GM13976 (cell line): ENCODE measurements at places on chromosomes 2 and 18.

- no peak for DNase-seq
Measured at GRCh38 chr18:59238385-59238784, 18.4 kb downstream of the GRP start.

DNA sequence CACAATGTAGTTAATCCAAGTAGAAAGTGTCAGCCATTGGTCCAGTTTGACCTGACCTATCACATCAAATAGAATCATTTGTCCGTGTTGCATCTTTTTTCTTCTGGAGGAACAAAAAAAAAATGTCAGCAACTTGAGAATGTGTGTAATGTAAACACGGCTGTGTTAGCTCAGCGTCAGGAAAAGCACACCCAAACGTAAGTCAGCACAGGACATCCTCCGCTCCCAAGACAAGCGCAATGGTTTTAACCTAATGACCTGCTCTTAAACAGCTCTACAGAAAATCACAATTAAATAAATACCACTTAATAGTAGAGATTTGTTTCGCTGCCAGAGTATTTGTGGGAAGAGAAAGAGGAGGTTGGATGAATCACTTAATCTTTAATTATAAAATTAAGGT, 59.4 kb downstream of the OSR1 start:
- DNase-seq = no peak

DNA sequence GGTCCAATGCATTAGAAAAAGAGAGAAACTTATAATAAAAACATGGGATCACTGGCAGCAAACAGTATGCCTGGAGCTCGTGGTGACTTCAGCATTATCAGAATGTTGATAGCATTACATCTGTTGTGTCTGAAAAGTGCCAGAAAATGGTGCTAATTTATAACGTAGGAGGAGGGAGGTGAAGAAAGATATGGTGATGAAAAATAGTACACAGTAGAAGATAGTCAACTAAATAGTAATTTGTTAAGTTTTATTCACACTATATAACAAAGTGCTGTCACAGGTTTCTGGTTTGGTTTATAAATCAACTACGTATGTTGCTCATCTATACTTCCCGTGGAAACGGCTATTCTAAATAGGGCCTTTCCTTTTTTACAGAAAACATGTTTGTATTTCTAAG, 117.4 kb downstream of the LRRTM1 start:
- no peak for DNase-seq

DNA sequence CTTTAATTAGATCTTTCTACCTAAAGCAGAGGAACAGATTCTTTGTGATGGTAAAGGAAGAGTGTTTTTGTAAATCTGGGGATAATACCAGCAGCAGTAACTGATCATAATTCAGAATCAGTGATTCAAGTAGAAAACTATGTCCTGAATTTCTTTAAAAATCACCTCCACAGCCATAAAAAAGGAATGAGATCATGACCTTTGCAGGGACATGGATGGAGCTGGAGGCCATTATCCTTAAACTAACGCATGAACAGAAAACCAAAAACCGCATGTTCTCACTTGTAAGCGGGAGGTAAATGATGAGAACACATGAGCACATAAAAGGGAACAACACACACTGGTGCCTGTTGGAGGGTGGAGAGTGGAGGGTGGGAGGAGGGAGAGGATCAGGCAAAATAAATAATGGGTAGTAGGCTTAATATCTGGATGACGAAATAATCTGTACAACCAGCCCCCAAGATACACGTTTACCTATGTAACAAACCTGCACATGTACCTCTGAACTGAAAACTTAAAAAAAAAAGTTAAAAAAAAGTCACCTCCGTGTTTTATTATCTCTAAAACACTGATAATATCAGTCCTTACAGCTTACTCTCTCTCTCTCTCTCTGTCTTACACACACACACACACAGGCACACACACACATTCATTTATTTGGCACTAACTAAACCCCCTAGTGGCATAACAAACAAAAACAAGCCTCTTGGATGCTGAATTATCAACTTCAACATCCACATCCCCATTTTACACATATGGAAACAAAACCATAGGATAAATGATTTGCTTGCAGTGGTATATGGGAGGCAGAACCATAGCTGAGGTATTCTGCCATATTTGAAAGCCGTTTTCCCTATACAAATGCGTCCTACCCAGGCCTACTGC, 1.4 kb downstream of the TM4SF20 start:
- DNase-seq = no peak

DNA sequence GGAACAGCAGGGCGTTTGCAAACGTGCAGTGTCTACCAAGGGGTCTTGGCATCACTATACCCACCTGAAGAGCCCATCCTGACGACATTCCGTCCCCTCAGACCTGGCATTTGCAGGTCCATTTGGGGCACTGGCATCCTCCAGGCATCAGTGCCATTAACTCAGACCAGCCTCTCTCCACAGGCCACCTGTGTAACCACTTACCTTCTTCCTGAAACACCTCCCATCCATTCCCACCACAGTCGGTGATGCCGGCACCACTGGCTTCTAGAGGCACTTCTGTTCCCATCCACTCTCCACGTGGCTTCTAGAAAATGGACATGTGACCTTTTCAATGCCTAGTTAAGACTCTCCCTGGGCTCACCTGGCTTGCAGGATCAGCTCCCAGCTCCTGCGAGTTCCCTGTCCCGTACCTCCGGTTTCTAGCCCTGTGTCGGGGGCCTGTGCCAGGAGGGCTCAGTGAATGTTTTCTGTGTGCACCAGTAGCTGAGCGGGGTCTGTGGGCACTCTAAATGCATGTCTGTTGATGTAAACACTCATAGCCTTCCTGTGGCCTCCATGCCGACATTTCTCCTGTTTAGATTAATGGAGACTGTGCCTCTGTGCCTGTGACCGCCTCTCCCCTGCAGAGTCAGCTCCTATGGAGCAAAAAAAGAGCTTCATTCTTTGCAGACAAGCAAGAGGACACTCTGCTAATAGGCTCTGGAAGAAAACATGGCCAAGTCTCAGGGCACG, 458.0 kb upstream of the HS6ST1 start:
- DNase-seq = no peak

GRCh38 chr2:30421604-30422443, 25.2 kb upstream of the LCLAT1 start:
- DNase-seq = peak; percentile 25

DNA sequence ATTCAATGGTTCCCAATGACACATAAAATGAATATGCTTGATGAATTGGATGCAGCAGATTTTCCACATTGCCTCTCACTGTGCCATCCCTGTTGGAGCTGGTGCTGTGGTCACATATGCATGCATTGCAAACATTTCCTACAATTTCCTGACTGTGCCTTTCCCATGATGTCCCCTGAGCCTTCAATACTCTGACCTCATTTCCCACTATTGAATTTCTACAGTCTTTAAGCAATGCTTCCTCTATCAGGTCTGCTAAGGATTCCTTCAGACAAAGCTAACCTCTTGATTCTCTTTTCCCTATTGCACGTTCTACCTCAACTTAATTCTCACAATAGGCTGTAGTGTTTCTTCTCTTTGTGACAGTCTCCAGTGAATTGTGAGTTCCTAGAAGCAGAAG, 342.5 kb upstream of the CRIM1 start:
- no peak for DNase-seq

DNA sequence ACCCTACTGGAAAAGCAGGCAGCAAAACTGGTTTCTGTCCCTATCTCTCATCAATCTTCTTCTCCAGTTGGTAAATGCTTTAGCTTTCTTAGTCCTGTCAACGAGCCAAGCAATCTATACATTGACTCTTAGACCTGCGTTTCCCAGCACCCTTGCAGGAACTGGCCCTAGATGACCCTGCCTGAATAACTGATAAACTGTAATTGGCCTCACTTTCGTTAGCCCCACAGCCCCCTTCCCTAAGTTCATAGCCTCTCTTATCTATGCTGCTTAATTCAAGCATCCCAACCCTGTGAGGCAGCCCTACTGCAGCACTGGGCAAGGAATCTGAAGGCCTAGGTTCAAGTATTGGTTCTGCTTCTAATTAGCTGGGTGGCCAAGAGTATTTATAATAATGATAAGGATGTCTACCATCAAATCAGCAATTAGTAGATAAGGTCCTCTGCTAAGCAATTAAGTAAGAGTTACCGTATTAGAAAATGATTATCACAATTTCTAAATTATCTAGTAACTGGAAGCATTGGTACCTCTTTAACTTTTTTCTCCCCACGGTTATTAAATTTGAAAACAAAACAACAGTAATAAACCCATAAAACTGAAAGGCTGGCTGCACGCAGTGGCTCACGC, 86.4 kb upstream of the RMDN2 start:
- no peak for DNase-seq

DNA sequence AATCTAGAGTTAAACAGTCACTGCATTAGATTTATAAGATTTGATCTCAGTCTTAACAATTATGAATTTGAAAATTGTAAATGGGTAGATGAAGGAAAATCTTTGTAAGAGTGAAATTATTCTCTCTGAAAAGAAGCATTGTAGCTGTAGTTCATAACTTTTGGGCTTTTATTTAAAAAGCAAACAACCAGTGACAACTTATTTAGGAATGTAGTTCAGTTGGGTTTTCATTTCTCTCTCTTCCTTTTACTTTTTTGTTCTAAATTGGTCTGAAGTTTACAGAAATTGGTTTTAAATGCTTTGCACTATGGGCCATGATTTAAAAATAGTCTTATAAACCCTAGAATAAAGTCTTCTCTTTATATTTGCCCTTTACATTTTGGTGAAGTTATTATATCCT, 296.6 kb downstream of the GULP1 start:
- DNase-seq = no peak

GRCh38 chr2:146189541-146189940, 1655.3 kb upstream of the ACVR2A start:
- DNase-seq = no peak

DNA sequence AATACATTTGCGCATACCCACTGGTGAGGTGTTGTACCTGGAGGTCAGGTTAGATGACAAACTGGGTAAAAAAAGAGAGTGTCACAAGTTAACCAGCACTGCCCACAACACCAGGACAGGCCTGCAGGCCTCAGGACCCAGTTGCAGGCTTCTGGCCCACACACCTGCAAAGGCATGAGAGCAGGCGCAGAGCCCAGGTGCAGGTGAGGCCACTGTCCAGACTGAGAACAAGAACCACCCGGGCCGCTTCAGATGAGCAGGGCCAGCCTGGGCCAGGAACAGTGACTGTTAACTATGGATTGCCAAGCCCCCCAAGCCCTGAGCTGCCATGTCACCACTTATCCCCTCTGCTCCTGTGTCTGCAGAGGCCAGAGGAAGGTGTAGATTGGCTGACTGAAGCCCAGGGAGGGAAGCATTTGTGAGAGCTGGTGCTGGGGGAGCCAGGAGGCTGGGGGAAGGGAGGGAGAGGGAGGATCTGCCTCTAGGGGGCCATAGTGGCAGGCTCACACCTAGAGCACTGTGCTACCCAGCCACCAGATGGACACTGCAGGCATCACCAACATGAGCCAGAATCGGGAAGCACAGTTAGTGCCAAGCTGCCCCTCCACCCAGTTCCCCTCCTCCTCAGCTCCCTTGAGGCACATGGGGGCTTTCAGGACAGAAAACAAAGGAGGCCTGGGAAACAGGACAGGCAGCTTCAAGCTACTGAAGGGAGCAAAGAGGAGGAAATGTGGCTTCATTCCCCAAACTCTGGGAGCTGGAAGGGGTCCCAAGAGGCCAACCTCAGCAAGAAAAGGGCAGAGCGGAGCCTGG, 35.4 kb downstream of the SFXN5 start:
- no peak for DNase-seq

- DNase-seq = peak; percentile 53
Measured at GRCh38 chr18:49757513-49758262, 55.6 kb downstream of the ACAA2 start.

DNA sequence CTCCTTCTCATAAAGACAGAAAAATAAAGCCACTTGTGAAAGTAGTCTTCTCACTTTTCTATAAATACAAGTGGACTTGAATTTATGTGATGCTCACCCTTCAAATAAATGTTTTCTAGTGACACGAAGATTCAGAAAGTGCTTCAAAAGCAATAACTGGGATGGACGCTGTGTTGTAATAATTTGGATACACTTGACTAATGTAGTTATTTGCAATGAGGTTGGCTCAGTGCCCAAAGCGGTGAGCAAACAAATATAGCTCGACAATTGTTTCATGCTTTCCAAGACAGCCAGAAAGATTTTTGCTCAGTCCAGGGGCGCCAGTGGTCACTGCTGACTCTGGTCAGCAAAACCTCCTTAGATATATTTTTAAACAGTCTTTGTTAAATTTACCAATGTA, 278.6 kb upstream of the KLHL14 start:
- DNase-seq = no peak

GRCh38 chr2:172307800-172308199, 119.6 kb upstream of the ITGA6 start:
- DNase-seq = no peak

- no peak for DNase-seq
Measured at GRCh38 chr2:122322815-122323214, 567.4 kb downstream of the TSN start.

GRCh38 chr2:25957743-25958142, 24.6 kb downstream of the KIF3C start:
- DNase-seq = no peak

- no peak for DNase-seq
Measured at GRCh38 chr2:73134471-73134870, 21.7 kb upstream of the RAB11FIP5 start.

GRCh38 chr2:165017966-165018596, 62.8 kb upstream of the SLC38A11 start:
- no peak for DNase-seq

GRCh38 chr2:99865818-99866676, 276.3 kb downstream of the AFF3 start:
- no peak for DNase-seq

- no peak for DNase-seq
Measured at GRCh38 chr18:66601649-66602048, 2.2 kb downstream of the CDH19 start.

- DNase-seq = no peak
Measured at GRCh38 chr2:232204457-232204931, 174.1 kb upstream of the ALPP start.

DNA sequence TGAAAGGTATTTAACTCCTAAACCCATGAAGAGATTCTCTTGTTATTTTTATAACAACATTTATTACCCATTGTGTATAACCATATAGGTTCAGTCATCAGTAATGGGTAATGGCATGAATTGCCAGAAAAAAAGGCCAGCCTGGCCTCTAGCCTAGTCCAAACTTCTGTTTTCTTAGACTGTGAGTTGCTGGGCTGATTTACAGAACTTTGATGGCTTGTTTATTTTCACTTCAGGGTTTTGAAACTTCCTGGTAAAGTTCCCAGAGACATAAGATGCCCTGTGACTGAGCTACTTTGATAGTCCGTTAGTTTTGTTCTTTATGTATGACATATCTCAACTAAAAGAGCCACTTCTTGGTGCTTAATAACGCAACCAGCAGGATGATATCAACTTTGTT, 164.8 kb downstream of the METTL4 start:
- no peak for DNase-seq

GRCh38 chr2:143572421-143572820, 443.2 kb downstream of the ARHGAP15 start:
- DNase-seq = no peak

GRCh38 chr18:24397694-24398368, at the start of gene OSBPL1A:
Gene OSBPL1A (minus strand): TSS chr18:24397824. CDS start chr18:24377533, 20,291 bp downstream.
- DNase-seq = peak; percentile 58

- DNase-seq = no peak
Measured at GRCh38 chr2:206230060-206230762, 44.3 kb upstream of the ZDBF2 start.

- no peak for DNase-seq
Measured at GRCh38 chr18:5478261-5478660, 65.5 kb downstream of the EPB41L3 start.
